ENCODE measurements at places on chromosomes 16 and 17.

DNA sequence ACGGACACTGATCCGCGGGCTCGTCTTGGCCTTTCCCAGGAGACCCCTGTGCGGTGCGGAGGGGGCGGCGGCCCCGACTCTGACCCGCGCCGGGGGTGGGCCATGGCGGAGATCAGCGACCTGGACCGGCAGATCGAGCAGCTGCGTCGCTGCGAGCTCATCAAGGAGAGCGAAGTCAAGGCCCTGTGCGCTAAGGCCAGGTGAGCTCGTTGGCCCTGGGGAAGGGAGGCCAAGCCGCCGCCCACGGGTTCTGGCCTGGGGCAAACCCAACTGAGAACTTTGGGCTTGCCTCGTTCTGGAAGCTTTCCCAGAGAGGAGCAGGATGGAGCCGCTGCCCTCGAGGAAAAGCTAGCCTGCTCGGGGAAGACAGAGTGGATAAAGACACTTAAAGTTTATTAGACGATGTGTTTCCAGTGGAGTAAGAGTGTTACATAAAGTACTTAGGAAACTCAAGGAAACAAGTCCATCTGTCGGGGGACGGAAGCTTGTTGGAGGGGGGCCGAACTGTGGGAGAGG is 540 bp downstream of the PPP4C start:
- no peak for DNase-seq

DNA sequence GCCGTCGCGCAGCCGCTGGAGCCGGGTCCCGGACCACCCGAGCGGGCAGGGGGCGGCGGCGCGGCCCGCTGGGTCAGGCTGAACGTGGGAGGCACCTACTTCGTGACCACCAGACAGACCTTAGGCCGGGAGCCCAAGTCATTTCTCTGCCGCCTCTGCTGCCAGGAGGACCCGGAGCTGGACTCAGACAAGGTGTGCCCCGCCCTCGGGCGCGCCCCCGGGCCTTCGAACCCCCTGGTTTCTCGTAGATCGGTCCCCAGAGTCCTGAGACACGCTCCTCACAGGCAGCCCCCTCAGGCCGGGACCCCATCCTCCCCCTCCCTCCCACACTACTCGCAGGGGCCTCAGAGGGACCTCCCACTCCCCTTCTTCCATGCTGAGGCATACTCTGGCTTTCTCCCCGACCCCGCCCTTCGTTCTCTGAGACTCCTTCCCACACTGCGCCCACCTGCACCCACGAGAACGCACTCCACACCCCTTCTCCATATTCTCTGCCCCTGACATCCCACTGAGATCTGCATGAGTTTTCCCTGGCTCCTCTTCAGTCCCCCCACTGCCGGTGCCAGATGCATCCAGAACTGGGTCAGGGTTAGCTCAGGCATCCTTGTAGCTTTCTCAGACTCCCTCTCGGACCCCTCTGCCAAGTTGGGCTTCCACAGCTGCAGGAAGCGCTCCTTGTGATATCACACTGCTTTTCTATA is 523 bp downstream of the KCTD2 start:
- no peak for DNase-seq

GRCh38 chr17:63722403-63722802 is 19.2 kb downstream of the STRADA start:
- no peak for DNase-seq

- no peak for DNase-seq
Observed at GRCh38 chr17:32803544-32803943, 73.4 kb downstream of the MYO1D start.

GRCh38 chr17:7969433-7969832 is 33.0 kb upstream of the GUCY2D start:
- DNase-seq, result no peak

- DNase-seq, result no peak
Observed at GRCh38 chr16:58649707-58650106, 20.1 kb upstream of the CNOT1 start.

GRCh38 chr17:50887705-50888245 is 21.6 kb upstream of the TOB1 start:
- DNase-seq, result no peak

- no peak for DNase-seq
Observed at GRCh38 chr16:50591800-50592771, 43.9 kb downstream of the NKD1 start.

- DNase-seq, result no peak
Observed at GRCh38 chr16:77555791-77556190, 121.0 kb upstream of the ADAMTS18 start.

DNA sequence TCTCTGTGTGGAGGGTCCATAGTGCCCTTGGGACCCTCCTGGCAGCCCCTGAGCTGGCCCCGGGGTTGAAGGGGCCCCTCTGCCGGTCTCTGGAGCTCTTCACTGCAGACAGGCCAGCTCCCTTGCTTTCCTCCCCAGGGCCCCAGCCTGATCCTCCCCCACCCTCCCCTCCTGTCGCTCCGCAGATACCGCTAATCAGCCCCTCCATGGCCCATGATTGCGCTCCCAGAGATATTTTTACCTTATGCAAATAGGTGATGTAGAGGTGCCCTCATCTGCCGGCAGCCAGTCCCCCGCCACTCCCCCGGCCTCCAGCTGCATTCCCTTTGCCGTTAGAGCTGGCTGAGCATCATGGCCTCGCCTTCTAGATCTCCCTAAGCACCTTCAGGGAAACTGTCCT is 9.2 kb downstream of the MMP15 start:
- DNase-seq, result no peak

- no peak for DNase-seq
Observed at GRCh38 chr16:11610580-11610979, 23.9 kb upstream of the LITAF start.

GRCh38 chr16:85473909-85474620 is 139.1 kb upstream of the GSE1 start:
- no peak for DNase-seq

GRCh38 chr17:30831257-30831656 is 509 bp upstream of the ATAD5 start:
- no peak for DNase-seq

- no peak for DNase-seq
Observed at GRCh38 chr16:56779906-56780305, 50.0 kb downstream of the NUP93 start.

- no peak for DNase-seq
Observed at GRCh38 chr17:4472286-4472685, 26.4 kb upstream of the SPNS2 start.

GRCh38 chr17:80284631-80285030 is 24.0 kb downstream of the RNF213 start:
- DNase-seq, result no peak

DNA sequence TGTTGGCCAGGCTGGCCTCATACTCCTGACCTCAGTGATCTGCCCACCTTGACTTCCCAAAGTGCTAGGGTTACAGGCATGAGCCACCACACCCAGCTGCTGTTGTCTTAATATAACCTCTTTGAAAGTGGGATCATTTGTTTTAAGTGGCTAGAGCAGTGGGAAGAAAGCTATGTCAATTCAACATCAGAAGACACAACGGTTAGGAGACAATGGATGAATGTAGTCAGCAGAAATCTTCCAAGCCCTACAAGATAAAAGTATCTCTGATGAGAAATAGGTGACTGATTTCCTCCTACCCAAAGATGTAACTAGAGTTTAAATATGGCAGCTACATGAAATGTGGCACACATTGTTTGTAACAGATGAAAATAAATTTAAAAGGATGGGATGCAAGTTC is 20.0 kb upstream of the TRIM25 start:
- no peak for DNase-seq

DNA sequence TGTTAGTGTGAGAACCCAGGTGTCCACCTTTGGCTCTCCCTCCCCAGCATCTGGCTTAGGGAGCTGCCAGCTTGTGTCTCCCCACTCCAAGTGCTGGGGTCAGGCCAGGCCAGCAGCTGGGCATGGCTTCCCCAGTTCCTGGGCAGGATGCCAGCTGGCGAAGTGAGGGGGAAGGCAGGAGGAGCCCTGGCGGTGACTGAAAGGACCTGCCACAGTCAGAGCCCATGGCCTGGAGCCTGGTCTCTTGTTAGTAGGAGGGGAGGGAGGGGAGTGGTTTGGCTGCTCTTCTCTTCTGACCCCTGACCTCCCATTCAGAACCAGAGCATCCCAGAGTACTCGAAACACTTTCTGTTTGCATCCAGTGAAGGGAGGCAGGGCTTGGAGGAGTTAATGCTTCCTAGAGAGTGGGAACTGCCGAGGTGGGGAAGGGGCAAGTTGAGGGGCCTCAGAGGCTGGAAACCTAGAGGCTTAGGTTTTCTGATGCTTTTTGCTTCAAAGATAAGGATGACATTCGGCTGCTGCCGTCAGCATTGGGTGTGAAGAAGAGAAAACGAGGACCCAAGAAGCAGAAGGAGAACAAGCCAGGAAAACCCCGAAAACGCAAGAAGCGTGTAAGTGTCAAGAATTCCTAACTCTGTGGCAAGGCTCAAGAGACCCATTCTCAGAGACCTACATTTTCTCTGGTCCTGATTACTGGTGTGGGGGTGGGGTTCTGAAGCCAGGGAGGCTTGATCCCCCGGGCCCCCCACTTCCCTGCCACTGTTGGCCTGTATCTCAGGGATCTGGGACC is 772 bp downstream of the CHD3 start:
- DNase-seq, result peak; percentile 93

DNA sequence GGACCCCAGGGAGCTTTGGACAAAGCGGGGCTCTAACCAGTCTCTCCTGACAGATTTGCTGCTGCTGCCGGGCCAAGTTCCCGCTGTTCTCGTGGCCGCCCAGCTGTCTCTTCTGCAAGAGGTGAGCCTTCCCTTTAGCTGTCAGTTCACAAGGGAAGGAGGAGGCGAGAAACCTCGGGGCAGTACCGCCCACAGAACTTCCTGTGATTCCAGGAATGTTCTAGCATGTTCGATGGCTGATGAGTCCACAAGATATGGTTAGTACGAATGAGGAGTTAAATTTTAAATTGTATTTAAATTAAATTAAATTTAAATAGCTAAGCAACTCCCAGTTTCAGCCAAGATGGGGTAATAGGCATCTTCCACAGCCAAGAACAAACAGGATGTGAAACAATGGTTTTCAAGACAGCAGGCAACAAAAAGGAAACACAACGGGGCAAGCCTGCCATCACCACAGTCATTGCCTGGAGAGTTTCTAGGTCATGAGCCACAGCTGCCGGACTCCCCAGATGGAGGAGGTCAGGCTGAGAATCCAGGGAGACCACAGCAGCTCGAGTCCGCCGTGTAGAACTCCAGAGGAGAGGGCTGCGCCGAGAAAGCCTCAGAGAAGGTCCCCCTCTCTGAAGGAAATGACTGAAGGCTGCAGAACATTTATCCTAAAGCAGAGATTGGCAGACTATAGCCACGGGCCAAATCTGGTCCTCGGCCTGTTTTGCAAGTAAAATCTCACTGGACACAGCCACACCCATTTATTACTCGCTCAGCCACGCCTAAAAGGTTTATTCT is 9.5 kb upstream of the TCF25 start:
- DNase-seq, result no peak

DNA sequence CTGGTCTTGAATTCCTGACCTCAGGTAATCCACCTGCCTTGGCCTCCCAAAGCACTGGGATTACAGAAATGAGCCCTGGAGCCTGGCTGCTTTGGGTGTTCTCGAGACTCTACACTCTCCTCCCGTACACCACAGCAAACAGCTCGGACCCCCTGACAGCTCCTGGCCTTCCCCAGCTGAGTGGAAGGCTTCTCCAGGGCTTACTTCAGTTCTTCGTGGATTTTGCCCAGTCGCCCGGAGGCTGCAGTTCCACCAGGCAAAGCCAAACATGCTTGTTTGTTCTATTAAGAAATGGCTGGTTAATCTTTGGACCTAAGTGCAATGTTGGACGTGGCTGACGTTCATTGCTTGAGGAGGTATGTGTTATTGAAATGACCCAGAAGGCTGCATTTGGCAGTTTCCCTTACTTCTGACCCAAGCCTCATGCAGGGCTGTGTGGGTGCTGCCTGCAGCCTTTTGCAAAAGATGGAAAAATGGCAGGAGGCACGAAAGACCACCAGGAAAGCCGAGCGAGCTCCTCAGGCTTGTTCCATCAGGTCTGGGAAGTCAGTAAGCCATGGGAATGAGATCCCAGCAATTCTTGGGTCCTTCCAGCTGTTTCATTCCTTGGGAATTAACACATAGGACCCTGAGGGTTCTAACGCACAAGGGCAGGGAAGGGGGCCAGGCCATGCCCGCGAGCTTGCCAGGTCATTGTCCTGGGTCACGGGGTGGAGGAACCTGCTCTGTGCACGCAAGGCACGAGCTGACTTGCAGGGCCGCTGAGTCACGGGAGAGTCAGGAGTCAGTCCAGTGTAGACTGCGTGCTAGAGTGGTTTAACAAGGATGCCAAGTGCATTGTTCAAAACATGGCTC is 23.9 kb upstream of the KLHDC4 start:
- DNase-seq, result peak; percentile 81

DNA sequence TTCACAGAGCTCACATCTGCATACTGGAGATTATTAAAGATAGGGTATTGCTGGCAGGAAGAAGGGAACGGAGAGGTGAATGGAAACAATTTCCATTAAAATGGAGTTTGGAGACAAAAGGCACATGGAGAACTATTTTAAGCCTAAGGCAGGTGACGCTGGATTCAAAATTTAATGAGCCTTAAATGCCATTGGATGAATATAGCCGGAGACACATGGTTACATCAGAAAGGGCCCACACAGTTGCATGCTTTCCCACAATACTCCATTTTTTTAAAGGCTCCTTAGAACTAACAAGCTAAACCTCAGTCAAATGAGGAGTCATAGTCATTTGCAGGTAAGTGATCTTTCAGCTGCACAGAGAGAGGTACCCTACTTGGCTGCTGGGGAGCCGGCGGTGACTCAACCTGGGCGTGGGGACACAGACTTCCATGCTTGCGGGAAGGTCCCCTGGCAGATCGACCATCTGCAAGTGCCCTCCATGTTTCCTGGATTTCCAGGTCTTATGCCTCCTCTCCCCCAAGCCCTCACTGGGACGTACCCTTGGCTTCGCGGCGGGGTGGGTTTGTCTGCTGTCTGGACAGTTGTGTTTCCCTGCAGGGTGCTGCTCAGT is 259.2 kb downstream of the CBLN1 start:
- no peak for DNase-seq

DNA sequence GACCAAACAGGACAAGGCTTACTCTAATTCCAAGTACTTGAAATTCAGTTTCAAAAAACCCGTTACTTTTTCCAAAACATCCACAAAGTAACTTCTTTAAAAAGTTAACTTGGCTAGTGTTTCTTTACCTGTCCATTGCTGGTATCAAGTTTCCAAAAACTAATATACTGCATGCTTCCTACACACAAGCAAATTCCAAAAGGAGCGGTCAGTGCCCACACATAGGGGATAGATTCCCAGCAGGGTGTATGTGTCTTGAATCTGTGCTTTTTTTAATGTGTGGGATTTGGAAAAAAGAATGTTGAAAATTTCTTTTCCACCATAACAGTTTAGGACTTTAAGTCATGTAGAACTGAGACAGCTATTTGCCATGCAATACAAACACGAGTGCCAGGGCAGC is 367.8 kb upstream of the SOX9 start:
- DNase-seq, result no peak

GRCh38 chr17:81239714-81240555 is 817 bp downstream of the NDUFAF8 start:
- no peak for DNase-seq

GRCh38 chr17:13986855-13987254 is 82.4 kb upstream of the COX10 start:
- no peak for DNase-seq

Data from HTR-8/SVneo (cell line).